ENCODE measurements at places on chromosomes 1 and 21. TPM values are rescaled to one million over a fixed set of nuclear protein-coding genes. Genes with fewer than 3 reads are reported as not detected.
A peak's percentile ranks its signal among the peaks of the same experiment; 100 is the strongest.

DNA sequence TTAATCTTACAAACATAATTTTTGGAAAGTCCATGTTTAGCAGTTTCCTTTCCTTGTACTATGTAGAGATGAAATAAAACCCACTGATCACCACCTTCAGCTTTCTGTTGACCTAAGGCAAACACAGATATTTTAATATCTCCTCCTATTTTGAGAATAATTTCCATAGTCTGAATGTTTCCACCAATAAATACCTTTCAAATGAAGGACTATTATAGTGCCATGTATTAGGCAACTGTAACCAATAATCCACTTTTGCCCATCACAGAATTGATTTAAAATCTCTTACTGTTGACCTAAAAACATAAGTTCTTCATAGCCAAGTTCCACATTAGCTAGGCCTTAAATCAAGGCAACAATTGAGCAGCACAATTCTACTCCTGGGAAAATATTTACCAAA is 1.8 kb downstream of the CDC42BPA start:
- no peaks in the 10 kb centered on the region for H3K4me1 ChIP-seq
- no peaks in the 10 kb centered on the region for H3K36me3 ChIP-seq
- H3K27ac ChIP-seq, result no peak overlapping the region
- peak overlapping the region; percentile 78 for H3K4me3 ChIP-seq
- peaks cover 51% of the 10 kb centered on the region for H3K27me3 ChIP-seq

DNA sequence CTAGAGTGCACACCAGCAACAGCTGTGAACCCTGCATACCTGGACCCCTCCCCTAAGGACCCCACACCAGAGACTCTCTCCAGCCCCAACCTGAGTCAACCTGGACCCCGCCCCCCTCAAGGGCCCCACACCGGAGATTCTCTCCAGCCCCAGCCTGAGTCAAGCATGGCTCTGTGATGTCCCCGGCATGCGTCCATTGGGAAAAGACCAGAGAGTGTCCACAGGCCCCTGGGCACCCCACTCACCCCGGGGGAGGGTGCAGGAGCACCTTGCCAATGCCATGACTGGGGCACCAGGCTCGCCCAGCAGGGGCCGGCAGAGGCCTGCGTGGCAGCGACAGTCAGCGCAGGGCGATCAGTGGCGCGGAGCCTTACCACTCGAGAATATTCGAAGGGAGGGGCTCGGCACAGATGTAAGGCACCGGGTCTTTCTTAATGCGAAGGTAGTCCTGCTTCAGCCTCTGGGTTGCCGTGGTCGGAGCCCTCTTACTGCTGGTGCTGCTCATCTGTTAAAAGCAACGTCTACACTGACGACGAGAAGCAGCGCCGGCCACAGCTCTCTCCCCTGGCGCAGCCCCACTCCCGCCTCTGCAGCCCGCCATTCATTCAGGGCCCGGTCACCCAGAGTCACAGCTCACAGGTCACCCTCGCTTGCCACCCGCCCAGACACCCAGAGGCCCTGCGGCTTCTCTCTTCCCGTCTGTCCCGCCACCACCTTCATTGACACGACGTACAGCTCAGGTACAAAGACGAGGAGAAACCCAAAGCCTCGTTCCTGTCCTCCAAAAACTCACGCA is 6.0 kb downstream of the UBE2J2 start:
- peaks cover 78% of the 10 kb centered on the region for H3K36me3 ChIP-seq
- no peak overlapping the region for H3K4me3 ChIP-seq
- H3K4me1 ChIP-seq, result peaks cover 19% of the 10 kb centered on the region
- ATAC-seq, result no peak
- H3K27me3 ChIP-seq, result no peaks in the 10 kb centered on the region

DNA sequence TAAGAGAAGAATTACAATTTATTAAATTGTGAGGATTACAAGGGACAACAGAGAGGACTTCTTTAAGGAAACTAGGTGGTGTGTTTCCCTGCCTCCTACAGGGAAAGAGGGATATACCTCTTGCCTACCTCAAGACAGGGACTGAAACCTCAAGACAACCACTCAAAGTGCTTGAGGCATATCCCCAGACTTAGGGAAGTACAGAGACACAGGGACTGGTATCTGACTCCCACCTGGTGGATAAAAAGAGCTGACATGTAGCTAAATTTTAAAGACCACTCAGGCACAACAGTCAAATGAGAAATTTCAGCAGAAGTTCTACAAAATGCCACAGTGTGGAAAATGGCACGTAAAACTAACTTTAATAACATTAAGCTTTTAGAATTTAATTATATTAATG is 21.3 kb downstream of the DENND2C start:
- H3K4me1 ChIP-seq, result no peaks in the 10 kb centered on the region
- no peak overlapping the region for H3K27ac ChIP-seq
- ATAC-seq, result no peak
- H3K27me3 ChIP-seq, result no peaks in the 10 kb centered on the region
- H3K4me3 ChIP-seq, result no peak overlapping the region

- no peak overlapping the region for H3K4me3 ChIP-seq
- H3K27me3 ChIP-seq, result no peaks in the 10 kb centered on the region
- no peak for ATAC-seq
- peaks cover 16% of the 10 kb centered on the region for H3K4me1 ChIP-seq
- no peak overlapping the region for H3K27ac ChIP-seq
Measured at GRCh38 chr1:12338823-12339222, 109.0 kb downstream of the VPS13D start.

GRCh38 chr1:209057901-209058300 is 525.6 kb upstream of the CAMK1G start:
- H3K27me3 ChIP-seq, result peaks cover 3% of the 10 kb centered on the region
- ATAC-seq, result no peak
- no peak overlapping the region for H3K4me3 ChIP-seq
- H3K27ac ChIP-seq, result no peak overlapping the region

GRCh38 chr1:20440785-20441200 is 45.2 kb downstream of the CAMK2N1 start:
- no peaks in the 10 kb centered on the region for H3K4me1 ChIP-seq
- no peak overlapping the region for H3K4me3 ChIP-seq
- no peak overlapping the region for H3K27ac ChIP-seq
- no peaks in the 10 kb centered on the region for H3K36me3 ChIP-seq

GRCh38 chr1:51897699-51898031 is 19.1 kb upstream of the NRDC start:
- no peak overlapping the region for H3K27ac ChIP-seq
- H3K36me3 ChIP-seq, result no peaks in the 10 kb centered on the region
- peaks cover 32% of the 10 kb centered on the region for H3K27me3 ChIP-seq
- H3K4me1 ChIP-seq, result no peaks in the 10 kb centered on the region
- ATAC-seq, result no peak
- no peak overlapping the region for H3K4me3 ChIP-seq

DNA sequence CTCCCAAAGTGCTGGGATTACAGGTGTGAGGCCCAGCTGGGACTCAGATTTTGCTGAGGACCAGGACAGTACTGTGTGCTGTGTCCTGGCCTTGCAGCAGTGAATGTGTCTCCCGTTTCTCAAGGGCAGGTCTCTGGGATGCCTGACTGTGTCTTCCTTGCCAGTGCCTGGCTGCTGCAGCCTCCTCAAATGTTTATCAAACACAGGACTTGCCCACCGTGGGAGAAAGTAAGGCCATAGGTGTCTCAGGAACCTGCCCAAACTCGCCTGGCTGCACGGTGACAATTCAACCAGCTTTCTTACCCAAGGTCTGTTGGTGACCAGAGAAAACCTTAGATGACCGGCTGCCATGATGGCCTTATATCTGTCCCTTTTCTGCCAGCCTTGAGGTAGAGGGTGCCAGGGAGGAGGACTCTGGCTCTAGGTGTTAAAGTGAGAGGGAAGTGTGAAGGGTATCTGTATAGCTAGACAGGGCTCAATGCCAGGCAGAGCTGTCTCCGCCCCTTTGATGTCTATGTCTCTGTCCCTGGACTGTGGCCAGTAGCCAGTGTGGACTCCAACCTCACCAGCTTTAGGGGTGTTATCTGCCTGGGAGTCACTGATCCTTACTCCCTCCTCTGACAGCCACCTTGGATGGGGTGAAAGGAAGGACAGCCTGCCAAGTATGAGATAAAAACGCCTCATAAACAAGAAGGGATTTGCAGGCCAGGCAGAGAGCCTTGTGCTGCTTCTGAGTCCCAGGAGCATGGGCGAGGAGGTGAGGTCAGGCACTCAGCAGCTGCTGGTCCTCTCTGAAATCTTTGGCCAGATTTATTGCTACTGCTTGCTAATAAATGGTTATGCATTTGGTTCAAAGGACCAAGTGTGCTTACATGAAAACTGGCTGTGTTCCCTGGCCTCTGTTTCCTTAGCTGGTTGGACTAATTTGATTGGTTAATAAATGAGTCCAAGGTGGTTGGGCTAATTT is 22.3 kb downstream of the IL6R start:
- H3K36me3 ChIP-seq, result peaks cover 59% of the 10 kb centered on the region
- peak overlapping the region; percentile 69 for H3K27ac ChIP-seq
- ATAC-seq, result no peak
- H3K4me3 ChIP-seq, result peak overlapping the region; percentile 16
- H3K27me3 ChIP-seq, result no peaks in the 10 kb centered on the region

- no peak for ATAC-seq
- no peaks in the 10 kb centered on the region for H3K36me3 ChIP-seq
- H3K4me1 ChIP-seq, result peaks cover 15% of the 10 kb centered on the region
- H3K27ac ChIP-seq, result no peak overlapping the region
Measured at GRCh38 chr1:31976401-31976800, 37.3 kb upstream of the KHDRBS1 start.

DNA sequence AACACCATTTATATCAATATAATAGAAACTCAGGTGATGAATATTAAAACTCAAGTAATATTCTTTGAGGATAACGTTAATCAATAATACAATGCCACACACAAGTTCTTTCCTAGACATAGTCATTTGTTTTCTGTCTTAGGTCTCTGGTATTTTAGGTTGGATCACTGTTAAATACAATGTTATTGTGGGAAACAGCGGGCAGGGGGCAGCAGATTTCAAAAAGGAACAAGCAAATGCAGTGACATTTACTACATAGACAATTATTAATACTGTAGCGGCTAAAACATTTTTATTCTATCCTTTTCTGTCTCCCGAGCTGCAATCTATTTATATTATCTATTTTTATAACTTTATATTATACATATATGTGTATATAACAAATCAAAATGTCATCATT is 186.4 kb upstream of the ZNHIT6 start:
- H3K27ac ChIP-seq, result no peak overlapping the region
- no peaks in the 10 kb centered on the region for H3K4me1 ChIP-seq
- no peaks in the 10 kb centered on the region for H3K36me3 ChIP-seq
- no peak for ATAC-seq

- no peak overlapping the region for H3K4me3 ChIP-seq
- ATAC-seq, result no peak
- H3K27me3 ChIP-seq, result no peaks in the 10 kb centered on the region
- H3K36me3 ChIP-seq, result no peaks in the 10 kb centered on the region
- H3K4me1 ChIP-seq, result no peaks in the 10 kb centered on the region
- no peak overlapping the region for H3K27ac ChIP-seq
Measured at GRCh38 chr1:195663549-195664280, 944.5 kb downstream of the KCNT2 start.

DNA sequence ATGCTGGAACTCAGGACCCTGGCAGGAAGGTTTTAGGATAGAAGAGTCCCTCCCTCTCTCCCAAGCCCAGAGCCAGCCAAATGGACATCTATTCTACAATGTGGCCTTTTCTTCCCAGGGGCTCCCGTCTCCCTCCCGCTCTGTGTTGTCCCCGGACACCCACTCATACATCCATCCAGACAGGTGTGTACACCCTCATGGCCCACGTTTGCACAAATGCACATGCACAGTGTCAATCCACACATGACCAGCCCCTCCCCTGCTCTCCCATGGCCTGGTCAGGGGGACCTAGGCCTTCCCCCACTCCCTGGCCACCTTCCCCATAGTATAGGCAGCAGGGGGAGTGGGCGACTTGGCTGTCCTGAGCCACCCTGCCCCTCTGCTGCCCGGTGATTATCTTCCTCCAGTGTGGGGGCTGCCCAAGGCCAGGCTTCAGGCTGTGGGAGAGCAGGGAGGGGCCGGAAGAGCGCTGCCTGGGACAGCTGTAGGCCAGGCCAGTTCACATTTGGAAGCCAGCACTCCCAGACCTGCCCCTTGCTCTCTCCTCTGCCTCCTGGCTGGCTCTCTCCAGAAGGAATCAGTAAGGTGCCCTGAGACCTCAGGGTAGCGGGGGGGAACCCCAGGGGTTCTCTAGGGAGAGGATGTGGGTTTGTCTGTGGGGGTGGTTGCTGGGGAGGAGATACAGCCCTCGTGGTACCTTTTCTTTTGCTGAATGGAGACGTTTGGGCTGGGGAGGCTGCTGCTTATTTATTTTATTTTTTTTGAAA is 4.1 kb upstream of the PTPN7 start:
- peak; percentile 61 for ATAC-seq
- peak overlapping the region; percentile 100 for H3K4me3 ChIP-seq
- peaks cover 18% of the 10 kb centered on the region for H3K4me1 ChIP-seq
- H3K27ac ChIP-seq, result peak overlapping the region; percentile 100
- no peaks in the 10 kb centered on the region for H3K27me3 ChIP-seq

GRCh38 chr1:238568735-238569134 is 678.0 kb upstream of the ZP4 start:
- ATAC-seq, result no peak
- H3K36me3 ChIP-seq, result no peaks in the 10 kb centered on the region
- no peak overlapping the region for H3K4me3 ChIP-seq
- H3K27me3 ChIP-seq, result no peaks in the 10 kb centered on the region

DNA sequence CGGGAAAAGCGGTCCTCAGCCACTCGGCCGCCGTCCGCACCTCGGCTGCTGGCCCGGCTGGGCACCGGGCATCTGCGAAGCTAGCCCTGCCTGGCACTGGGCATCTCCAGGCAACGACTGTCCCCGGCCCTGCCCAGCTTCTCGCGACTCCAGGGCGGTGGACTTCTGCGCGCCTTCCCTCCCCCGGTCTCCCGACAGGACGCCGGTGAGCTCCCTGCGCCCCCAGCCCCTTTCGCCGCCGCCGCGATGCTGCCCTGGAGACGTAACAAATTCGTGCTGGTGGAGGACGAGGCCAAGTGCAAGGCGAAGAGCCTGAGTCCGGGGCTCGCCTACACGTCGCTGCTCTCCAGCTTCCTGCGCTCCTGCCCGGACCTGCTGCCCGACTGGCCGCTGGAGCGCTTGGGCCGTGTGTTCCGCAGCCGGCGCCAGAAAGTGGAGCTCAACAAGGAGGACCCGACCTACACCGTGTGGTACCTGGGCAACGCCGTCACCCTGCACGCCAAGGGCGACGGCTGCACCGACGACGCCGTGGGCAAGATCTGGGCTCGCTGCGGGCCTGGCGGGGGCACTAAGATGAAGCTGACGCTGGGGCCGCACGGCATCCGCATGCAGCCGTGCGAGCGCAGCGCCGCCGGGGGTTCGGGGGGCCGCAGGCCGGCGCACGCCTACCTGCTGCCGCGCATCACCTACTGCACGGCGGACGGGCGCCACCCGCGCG is 514 bp downstream of the FAM43B start:
- H3K36me3 ChIP-seq, result no peaks in the 10 kb centered on the region
- no peaks in the 10 kb centered on the region for H3K4me1 ChIP-seq
- ATAC-seq, result no peak

The WDR3 gene
- 33.8 TPM for total RNA-seq

The OVAAL gene
- not detected for total RNA-seq

The TMEM81 gene
- total RNA-seq, result 3.9 TPM

The MKNK1 gene
- 59.2 TPM for total RNA-seq

The SYT14 gene
- not detected for total RNA-seq

The PRDM16 gene
- total RNA-seq, result not detected

The C1orf115 gene
- 0.40 TPM for total RNA-seq

The SH2D2A gene
- total RNA-seq, result 173 TPM

The GBP4 gene
- total RNA-seq, result 31.3 TPM

Measured in activated T-helper 17 cell treated with anti-CD3 and anti-CD28 coated beads, Interleukin-2, amount 50 U/mL, for 72 hours (primary cell).